Right cardiac atrium (tissue), 5 donors: ENCODE measurements at places on chromosomes 6 and 20.

- DNase-seq: no peak
Observed at GRCh38 chr6:89895276-89895874, 1.1 kb downstream of the GJA10 start.

DNA sequence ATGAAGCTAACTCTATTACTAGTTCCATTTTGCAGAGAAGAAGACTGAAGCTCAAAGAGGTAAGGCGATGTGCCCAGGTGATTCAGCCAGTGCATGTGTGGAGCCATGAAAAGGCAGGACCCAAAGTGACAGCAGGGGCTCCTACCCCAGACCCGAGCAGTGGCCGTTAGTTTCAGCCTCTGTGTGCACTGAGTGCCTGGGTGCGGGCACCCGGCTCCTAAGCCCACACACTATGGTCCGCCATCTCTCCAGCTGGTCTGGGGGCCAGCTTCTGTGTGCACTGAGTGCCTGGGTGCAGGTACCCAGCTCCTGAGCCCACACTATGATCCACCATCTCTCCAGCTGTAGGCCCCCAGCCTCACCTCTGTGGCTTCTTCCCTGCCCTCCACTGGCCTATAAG lies 123.5 kb upstream of the CST7 start:
- no peak for DNase-seq

DNA sequence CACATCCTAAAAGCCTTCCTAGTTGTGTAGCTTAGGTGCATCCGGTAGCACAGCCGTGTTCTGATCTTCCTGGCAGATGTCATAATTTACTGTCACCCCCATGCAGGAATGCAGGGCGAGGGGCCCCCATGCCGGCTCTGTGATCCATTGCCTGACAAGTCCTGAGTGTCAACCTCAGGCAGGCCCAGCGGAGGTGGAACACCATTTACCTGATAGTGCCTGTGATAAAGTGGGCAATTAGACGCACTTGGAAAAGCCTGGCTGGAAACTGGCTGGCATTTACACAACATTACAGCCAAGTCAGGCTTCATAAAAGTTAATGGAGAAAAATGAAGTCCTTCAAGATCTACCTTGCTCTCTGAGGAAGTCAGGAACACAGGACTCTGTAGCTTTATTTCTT lies 521.4 kb upstream of the JAG1 start:
- DNase-seq: peak; percentile 21

DNA sequence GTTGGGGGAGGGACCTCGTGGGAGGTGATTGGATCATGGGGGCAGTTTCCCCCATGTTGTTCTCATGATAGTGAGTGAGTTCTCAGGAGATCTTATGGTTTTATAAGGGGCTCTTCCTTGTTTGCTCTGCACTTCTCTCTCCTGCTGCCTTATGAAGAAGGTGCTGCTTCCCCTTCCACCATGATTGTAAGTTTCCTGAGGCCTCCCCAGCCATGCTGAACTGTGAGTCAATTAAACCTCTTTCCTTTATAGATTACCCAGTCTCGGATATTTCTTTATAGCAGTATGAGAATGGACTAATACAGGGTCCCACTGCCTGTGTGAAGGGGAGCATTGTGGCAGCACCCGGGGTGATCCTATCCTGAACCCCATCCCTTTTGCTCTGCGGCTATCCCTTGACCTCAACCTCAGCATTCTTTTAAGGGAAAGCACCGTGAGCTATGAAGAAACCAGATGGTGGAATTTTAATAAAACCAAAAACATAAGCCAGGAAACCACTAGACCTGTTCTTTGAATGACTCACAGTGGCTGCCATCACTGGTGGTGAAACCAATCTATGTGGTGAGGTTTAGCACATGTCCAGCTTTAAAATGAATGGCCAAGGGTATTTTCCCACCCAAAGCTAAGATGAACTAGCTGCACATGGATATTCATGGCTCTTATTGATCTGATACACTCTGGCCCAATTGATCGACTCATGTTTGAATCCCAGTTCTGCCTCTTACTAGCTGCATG lies 62.2 kb downstream of the ZDHHC14 start:
- DNase-seq: no peak

- no peak for DNase-seq
Observed at GRCh38 chr6:19380293-19380692, 456.9 kb upstream of the ID4 start.

DNA sequence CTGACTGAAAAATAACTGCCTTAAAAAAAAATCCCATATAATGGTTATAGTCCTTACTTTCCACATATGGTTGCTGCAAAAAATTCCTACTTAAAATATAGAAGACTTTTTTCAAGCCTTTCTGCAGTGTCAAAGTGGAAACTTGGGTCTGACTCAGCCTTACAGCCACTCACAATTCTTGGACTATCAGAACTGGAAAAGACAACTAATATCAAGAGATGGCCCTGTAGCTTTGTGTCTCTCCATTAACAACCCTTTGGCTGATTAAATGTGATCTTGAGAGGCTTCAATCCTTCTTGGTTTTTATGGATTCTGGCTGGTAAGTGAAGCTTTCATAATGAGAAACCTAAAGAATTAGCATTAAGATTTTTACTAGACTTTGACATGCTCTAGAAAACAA lies 307.8 kb downstream of the RNGTT start:
- DNase-seq: no peak

DNA sequence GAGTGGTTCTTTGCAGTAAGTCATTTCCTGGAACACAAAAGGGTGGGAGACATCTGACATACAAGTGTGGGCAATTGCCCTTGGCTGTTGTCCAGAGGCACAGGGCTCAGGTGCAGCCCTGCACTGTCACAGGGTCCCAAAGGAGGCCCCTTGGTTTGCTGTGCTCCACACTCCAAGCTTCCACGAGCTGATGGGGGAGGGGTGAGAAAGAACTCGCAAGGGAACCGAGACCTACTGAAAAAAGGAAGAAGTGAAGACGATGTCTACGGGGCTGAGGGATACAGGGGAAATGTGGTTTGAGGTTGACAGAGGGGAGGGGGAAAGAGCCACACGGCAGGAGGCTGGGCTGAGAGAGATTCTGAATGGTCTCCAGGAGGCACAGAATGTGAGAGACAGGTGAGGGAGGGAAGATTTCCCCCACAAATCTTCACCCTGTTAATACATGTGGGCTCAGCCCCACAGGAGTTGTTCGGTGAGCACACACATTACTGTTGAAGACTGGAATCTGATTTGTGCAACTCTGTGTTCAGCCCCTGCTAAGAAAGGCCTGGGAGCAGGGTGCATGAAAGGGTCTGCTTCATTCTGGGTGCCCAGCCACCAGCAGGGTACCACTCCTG lies 123.4 kb downstream of the LY86 start:
- no peak for DNase-seq

DNA sequence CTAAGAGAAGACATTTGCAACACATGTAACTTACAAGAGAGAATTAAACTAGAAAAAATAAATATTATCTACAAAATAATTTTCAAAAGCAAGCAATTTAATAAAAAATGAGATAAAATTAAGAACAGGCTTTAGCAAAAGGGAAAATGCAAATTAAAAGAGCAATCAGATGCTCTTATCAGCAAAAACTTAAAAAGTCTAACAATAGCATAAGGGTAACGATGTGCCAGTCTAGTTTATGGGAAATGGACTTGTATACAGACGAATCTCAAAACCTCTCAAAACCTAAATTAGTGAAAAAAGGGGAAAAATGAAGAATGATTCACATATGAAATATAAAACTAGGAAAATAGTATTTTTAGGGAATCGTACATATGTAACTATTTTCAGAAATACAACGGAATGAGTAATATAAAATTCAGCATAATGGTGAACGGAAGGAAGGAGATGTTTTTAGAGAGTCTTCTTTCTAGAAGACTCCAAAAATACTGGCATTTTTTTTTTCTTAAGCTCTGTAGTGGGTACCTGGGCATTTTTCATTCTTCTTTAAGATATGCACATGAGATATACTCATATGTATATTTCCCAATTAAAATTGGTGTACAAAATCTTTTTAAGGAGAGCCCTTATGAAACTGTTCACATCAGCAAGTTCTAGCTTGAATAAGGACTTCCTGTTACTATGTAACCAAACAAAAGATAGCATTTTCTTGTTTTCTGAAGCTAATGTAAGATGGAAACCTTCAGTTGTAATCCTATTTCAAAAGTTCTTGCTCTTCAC lies 927 bp upstream of the MANEA start:
- DNase-seq: no peak

GRCh38 chr6:26271668-26272024 lies 93.4 kb upstream of the BTN3A2 start:
- no peak for DNase-seq

GRCh38 chr6:130032758-130033340 lies 14.5 kb downstream of the L3MBTL3 start:
- no peak for DNase-seq

- no peak for DNase-seq
Observed at GRCh38 chr6:144131248-144131709, 19.0 kb upstream of the STX11 start.

DNA sequence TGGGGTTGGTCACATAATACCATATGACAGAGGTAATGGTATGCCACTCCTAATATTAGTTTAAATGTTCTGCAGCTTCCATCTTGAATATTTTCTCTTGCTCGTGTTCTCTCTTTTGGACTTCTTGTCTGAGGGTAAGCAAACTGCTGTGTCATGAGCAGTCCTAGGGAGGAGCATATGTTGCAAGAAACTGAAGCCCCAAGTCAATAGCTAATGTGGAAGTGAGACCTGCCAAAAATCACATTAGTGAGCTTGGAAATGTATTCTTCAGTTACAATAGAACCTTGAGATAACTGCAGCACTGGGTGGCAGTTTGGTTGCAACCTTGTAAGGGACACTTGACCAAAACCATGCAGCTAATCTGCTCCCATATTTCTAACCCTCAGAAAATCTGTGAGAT lies 178.2 kb upstream of the IMPG1 start:
- no peak for DNase-seq

DNA sequence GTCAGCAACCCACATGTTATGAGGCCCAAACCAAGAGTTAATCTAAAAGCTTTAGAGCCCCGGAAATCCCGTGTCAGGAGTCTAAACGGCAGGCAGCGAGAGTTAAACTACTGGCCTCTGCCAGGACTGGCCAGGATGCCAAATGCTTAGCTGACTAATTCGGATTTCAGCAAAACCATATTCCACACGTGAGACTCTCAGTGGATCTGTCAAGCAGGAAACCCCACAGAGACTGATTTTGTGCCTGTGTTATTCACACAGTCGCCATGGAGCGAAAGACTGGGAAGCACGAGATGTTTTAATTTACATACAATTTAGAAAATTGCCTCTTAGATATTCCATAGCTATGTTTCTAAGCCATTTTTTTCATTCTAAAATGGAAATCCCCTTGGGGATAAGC lies 152.9 kb downstream of the RNASET2 start:
- no peak for DNase-seq

DNA sequence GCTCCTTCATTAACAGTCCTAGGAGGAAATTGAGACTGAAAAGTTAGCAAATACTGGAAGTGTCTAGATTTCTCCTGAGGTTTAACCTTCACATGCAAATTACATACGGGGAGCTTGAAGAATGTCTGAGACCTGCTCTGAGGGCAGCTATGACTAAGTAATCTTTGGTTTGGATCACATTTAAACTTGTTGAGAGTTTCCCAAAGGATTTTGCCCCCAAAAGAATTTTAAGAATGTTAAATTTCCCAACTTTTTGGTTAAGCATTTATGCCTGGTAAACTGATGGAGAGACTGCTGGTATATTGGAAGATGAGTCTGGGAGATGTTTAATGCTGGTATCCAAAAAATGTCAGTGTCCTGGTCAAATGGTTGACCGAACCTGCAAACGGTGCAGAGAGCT lies 97.0 kb downstream of the RREB1 start:
- DNase-seq: no peak

- DNase-seq: peak; percentile 88
Observed at GRCh38 chr6:151389618-151390275, 1.6 kb downstream of the ZBTB2 start.

DNA sequence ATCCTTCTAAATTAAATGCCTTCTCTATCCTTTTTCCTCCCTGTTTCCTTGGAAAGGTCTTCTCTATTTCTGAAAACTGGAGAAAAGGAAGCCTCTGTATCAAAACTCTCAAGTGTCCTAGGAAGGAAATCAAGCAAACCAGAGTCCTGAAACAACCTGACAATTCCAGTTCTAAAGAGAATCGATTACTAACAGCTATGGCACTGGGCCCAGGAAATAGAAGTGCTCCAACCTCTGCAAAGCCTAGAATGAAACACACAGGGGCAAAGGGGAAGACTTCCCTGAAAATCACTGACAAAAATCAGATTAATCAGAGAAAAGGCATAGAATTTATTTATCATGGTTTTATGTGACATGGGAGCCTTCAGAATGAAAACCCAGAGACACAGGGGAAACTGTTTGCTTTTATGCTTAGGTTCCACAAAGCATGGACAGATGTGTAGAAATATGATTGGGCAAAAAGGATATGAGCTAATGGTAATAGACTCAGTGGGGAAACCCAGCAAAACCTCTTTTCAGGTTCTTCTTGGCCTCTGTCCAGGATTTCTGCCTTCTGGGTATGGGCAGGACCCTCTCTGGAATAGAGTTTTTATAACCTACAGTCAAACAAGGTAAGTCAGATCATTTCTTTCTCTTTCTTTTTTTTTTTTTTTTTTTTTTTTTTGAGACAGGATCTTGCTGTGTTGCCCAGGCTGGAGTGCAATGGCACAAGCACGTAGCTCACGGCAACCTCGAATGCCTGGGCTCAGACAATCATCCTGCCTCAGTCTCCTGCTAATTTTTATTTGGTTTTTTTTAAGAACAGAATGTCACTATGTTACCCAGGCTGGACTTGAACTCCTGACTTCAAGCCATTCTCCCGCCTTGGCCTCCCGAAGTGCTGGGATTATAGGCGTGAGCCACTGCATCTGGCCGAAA lies 91.7 kb downstream of the CD24 start:
- no peak for DNase-seq
